ENCODE measurements at places on chromosomes 16 and 17. TPM values are rescaled to one million over a fixed set of nuclear protein-coding genes. Genes with fewer than 3 reads are reported as not detected.

Gene HS3ST2
- 0.17 TPM for total RNA-seq

Gene EVI2A
- 3.3 TPM for total RNA-seq

Gene LDHD
- total RNA-seq, result 0.30 TPM

Gene NPTX1
- total RNA-seq, result not detected

Gene TEKT3
- not detected for total RNA-seq

Gene FAM20A
- total RNA-seq, result not detected

Gene BRIP1
- 3.4 TPM for total RNA-seq
